Mononuclear cell (primary cell): ENCODE measurements at places on chromosomes 11 and 22. TPM values are rescaled to one million over a fixed set of nuclear protein-coding genes. Genes with fewer than 3 reads are reported as not detected.

Gene CDC42BPG
- 1.7 TPM for total RNA-seq

Gene OR10D3
- total RNA-seq = not detected

Gene TP53I11
- total RNA-seq = 7.7 TPM

Gene PIWIL4
- total RNA-seq = 5.2 TPM

Gene KRTAP5-1
- not detected for total RNA-seq

Gene SYCE3
- not detected for total RNA-seq

Gene RAG2
- not detected for total RNA-seq

Gene DDI1
- not detected for total RNA-seq

Gene OR51B2
- not detected for total RNA-seq

Gene ACRV1
- not detected for total RNA-seq

Gene SCGB1D2
- total RNA-seq = not detected

Gene HPS4
- total RNA-seq = 56.8 TPM

Gene FAM180B
- not detected for total RNA-seq
